ENCODE measurements at places on chromosomes 7 and 10. TPM values are rescaled to one million over a fixed set of nuclear protein-coding genes. Genes with fewer than 3 reads are reported as not detected.

The DUSP5 gene
- 24.0 TPM for total RNA-seq

The EBLN1 gene
- total RNA-seq = not detected

The TMEM196 gene
- total RNA-seq = not detected

The ANXA8 gene
- 0.68 TPM for total RNA-seq

The SUPV3L1 gene
- total RNA-seq = 23.5 TPM

The GNGT1 gene
- total RNA-seq = not detected

The GIMAP6 gene
- total RNA-seq = not detected

The GJC3 gene
- not detected for total RNA-seq

The INSYN2A gene
- total RNA-seq = not detected

The TYW1B gene
- total RNA-seq = 0.78 TPM

DNA sequence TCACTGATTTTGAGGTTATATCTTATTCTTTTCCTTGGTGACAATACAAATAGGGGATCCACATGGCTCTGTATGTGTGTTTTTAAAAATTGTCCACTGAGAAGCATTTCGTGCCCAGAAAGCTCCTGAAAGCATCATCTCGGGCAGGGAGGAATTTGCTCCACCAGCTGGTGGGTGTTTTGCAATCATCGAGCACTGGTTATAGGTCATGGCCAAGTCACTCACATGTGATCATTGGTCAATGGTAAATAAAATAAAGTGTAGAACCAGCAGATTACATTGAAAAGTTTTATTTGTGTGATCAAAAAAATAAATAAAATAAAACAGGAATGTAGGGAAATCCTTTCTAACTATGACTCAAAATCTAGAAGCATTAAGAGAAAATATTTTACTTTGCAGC, 23.0 kb upstream of the SNX13 start:
- no peak for DNase-seq

GRCh38 chr10:78473006-78473405, 439.3 kb downstream of the RPS24 start:
- DNase-seq = no peak

- DNase-seq = peak; percentile 41
Observed at GRCh38 chr10:78335691-78336401, 302.2 kb downstream of the RPS24 start.

GRCh38 chr7:6505685-6506559, 45.3 kb downstream of the GRID2IP start:
- DNase-seq = no peak

GRCh38 chr7:25028370-25029021, 48.5 kb upstream of the OSBPL3 start:
- peak; percentile 71 for DNase-seq

- no peak for DNase-seq
Observed at GRCh38 chr10:115654961-115655360, 561.8 kb downstream of the ATRNL1 start.

DNA sequence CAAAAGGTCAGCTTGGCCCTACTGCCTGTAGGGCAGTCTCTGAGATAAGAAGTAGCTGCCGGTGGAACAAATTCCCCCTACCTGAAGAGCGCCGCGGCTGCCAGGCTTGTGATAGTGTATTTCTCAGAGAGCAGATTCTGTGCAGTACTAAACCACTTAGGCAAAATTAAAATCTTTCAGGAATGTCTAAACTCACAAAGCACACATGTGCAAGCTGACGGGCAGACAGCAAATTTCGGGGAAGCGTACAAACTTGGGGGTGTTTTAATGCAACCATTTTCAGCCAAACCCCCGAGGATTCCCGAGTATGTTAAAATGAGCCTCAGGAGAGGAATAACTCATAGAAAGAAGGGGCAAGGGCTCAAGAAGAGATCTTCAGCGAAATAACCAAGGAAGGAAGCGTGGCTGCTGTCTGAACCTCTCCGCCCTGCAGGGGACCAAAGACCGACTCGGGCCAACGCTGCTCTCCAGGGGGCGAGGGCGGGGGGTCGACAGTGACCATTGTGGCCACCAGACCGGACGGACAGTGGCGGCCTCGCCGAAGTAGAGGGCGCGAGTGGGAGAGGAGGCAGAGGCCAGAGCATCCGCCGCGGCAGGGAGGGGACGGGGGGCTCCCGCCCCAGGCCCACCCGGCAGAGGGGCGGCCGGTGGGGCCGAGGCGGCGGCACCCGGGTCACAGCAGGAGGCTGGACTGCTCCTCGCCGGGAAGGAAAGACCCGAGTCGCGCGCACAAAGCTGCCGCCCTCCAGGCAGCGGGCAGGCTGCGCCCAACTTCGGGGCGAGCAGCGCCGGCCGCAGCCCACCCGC, 819 bp downstream of the HYCC1 start:
- peak; percentile 25 for DNase-seq

- no peak for DNase-seq
Observed at GRCh38 chr7:6655636-6656385, 18.7 kb downstream of the ZNF316 start.

DNA sequence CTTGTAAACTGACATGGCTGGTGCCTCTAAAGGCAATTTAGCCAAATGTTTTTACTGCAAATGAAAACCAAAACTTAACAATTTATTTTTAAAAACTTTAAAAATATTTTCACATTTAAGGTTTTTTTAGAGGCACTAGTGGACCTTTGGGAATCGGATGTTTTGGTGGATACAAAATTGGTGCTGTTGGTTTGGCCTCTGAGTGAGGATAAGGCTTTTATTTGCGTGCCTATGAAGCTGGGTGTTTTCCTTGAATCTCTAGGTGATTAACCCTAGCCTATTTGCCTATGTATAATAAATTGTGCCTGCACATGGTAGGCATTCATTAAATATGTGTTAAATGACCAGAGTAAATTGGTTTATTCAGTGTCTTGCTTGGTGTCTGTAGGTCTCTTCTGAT, 2.9 kb upstream of the SGCE start:
- DNase-seq = peak; percentile 25

DNA sequence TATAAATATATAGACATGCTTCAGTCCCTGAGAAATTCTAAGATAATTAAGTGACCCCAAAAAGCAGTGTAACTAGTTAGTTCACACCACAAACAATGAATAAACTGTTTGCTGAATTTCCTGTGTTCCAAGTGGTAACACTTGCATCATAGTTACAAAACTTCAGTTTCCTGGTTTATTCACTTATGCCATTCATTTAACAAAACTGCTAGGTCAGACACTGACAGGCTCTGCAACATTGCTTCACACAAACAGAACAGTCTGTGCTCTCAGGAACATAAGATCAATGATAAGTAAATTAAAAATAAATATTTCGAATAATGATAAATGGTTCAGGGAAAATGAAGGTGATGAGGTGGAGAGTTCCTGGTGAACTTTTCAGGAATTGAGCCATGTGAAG, 133.3 kb upstream of the NAMPT start:
- no peak for DNase-seq

DNA sequence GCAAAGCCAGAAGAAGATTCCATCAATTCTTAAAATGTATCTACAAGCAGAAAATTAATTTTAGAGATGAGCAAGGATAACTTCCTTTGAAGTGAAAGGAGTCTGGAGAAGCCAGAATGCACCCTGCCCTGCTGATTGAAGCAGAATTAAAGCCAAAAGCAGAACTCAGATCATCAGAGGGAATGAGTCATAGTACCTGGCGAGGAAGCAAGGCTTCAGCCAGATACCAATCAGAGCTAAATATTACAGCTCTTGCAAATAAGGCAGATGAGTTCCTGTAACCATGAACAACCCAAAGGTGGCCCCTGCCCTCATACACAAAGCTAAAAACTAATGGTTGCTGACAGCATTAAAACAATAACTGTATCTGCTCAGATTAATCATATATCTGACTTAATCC, 10.4 kb downstream of the HTR7 start:
- no peak for DNase-seq

GRCh38 chr10:50561816-50562215, 61.9 kb downstream of the SGMS1 start:
- peak; percentile 17 for DNase-seq
